ENCODE measurements at places on chromosomes 2 and 18.

DNA sequence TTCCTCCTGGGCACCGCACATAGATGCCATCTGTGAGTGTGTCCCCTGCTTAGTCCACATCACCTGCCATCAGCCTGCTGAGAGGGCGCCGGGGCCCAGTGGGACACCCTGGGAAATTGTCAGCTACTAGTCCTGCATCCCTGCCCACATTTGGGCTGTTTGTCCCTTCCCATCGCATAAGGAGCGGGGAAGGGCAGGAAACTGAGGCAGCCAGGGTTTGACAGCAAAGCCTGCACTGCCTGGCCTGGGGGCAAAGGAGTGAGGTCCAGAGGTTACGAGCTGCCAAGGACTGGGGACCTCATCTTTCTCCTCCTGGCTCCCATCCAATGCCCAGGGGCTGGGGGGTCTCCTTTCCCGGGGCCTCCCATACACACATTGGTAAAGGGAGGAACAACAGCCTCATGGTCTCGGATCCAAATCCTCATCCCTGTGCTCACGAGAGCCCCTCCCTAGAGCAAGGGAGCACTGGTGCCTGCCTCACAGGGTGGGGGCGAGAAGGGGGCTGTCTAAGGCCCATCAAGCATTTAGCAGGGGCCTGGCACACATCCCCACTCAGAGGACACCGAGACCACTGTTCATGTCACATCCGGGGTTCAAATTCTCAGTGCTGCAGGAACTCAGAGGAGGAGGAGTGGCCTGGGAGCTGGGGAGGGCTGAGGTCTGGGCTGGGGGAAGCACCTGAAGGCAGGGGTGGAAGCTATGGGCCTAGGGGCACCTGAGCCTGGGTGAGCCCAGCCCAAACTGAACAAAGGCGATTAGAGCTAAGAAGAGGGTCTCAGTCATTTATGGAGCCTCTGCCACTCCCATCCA is 113.8 kb downstream of the SMAD7 start:
- DNase-seq: no peak

DNA sequence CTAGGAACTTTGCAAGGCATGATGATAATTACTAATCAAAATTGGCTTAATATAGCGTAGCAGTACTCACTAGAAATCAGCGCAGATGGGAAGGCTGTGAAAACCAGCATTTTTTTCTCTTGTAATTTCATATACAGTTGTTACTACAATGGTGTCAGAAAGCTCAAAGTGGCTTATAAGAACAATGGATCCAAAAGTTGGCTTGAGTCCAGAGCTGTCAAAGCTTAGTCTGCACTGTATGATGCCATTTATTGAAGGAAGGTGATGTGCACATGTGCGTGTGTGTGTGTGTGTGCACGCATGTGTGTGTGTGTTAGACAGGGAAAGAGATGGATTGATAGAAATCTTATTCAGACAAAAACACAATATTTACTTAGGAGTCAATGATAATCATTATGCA is 341.3 kb downstream of the TGIF1 start:
- no peak for DNase-seq

GRCh38 chr2:168348076-168348475 is 100.7 kb upstream of the STK39 start:
- no peak for DNase-seq

- no peak for DNase-seq
Measured at GRCh38 chr2:1609485-1610095, 134.7 kb downstream of the PXDN start.

GRCh38 chr2:77391119-77391518 is 131.1 kb downstream of the LRRTM4 start:
- no peak for DNase-seq

DNA sequence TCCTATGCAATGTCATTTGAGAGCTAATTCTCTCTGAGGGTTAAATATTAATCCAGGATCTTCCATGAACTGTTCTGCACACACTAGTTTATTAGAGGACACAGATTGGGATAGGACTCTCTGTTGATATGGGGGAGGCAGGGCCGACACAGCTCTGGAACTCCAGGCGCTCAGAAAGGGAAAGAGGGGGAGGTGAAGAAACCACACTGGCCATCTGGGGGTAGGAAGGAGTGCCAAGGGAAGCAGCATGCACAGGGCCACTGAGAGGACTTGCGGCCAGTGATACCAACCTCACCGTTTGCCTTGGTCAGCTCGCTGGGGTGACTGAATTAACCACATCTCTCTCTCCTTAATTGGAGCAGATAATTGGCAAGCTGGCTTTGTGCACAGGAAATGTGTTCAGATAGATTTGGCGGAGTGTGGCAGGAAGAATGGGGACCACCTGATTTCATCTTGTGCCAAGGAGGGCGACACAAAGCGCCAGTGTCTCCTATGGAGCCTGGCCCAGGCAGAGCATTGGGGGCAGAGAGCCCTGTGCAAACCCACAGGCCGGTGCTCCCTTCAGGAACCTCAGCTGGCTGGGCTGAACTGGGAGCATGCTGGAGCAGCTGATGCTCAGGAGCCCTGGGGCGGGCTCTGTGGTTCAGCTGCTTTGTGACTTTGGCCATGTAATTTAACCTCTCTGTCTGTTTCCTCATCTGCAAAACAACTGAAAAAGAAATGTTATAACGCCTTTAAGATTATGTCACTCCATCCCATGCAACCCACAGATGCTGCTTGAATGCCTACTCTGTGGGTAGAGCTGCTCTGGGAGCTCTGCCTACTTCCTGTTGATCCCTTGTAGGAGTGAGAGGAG is 114.7 kb upstream of the STON1 start:
- no peak for DNase-seq

GRCh38 chr2:10482460-10482859 is 34.3 kb upstream of the ODC1 start:
- DNase-seq: no peak

DNA sequence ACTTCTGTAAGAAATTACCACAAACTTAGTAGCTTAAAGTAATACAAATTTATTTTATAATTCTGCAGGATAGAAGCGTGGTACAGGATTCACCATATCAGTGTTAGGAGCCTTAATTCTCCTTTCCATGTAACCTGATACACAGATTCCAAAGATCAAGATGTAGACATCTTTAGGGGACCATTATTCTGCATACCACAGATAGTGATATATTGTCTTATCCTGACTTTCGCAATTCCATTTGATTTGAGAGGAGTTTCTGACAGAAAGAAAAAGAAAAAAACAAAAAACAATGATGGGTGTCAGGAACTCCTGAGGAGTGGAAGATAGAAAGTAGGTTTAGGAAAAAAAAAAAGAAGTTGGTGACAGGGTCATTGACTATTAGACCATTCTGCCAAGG is 24.1 kb downstream of the KLHL23 start:
- DNase-seq: no peak

DNA sequence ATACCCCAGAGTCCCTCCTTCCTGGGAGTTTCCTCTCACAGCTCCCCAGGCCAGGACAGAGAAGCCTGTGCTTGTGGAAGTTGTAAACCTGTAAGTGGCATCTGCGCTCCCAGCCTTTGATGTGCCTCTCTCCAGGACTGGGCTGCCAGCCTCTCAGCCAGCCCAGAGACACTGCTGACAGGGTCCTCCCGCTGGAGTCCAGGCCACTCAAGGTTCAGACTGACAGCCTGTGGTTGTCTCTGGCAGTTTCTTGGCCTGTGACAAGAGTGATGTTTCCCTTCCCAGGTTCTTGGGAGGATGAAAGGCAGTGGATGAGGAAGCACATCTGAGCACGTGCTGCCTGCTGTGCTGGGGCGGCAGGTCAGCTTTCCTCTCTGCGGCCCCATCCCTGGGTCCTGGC is 3.0 kb downstream of the SLC35F6 start:
- no peak for DNase-seq

GRCh38 chr18:58080451-58080850 is 36.4 kb downstream of the NEDD4L start:
- DNase-seq: no peak

- no peak for DNase-seq
Measured at GRCh38 chr2:115183144-115183543, 740.7 kb downstream of the DPP10 start.

DNA sequence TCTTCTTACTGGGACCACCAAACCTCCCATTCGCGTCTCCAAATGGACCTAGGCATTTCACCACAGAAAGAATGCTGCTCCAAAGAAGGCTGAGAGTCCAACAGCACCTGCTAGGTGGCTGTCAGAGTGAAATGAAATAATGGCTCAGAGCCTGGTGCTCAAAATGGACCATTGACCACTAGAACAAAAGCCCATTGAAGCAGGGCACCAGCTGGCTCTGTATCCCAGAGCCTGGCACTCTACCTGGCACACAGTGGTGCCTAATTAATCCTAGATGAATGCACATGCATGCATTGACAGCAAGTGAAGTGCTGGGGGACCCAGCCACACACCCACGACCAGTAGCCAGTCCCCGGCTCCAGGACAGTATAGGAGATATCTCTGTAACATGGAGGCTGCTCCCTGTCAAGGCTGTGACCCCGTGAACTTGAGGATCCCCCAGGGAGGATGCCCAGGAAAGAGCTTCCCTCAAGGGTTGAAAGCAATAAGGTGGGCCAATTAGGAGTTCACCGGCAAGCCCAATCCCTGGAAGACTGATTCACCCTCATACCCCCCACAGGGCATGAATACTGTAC is 261.3 kb downstream of the TNS1 start:
- DNase-seq: no peak

DNA sequence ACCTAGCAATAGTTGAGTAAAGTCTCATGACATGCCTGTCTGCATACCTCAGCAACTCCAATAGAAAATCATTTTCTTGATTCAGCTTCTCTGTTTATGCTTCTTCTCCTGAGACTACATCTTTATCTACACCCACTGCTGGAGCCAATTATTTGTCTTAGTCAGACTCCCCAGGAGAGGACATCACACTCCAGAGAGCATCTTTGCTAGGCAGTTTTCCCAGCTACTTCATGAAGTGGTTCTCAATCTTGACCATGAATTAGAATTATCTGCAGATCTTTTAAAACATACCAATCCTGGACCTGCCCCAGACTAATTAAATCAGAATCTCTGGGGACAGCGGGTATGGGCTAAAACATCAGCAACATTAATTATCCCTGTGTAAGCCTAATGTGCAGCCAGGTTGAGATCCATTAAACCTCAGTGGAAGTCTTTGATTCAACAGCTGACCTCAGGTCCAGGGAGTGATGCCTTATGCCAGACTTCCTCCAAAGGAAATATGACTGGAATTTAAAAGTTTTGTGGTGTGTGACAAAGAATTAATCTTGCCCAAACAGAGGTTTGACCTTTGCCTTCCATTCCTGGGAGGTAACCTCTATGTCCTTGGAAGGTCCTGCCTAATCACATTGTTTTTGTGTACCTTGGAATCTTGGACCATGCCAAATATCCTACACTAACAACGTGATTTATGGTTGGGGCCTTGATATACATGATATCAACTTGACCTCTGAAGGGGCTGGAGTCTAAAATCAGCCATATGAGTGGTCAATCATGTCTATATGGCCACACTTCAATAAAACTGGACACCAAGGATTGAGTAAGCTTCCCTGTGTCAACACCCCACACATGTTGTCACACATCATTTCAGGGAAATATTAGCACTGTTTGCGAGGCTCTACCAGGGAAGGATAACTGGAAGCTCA is 99.3 kb upstream of the DNAJC10 start:
- no peak for DNase-seq

DNA sequence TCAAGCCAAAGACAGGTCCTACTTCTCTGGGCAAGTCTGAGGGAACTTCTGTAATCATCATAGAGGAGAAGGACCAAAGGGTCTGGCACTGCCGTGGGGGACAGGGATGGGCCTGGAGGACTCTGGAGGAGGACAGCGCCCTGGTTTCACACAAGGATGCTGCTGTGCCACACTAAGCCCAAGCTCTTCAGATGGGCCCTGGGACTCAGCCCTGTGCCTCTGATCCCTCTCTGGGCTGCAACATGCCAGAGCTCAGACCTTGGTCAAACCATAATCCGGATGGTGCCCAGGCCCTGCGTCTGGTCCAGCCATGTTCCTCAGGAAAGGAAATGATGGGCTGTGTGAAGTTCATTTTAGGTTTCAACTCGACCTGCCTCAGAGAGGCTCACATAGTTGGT is 222.0 kb upstream of the COPS8 start:
- no peak for DNase-seq

DNA sequence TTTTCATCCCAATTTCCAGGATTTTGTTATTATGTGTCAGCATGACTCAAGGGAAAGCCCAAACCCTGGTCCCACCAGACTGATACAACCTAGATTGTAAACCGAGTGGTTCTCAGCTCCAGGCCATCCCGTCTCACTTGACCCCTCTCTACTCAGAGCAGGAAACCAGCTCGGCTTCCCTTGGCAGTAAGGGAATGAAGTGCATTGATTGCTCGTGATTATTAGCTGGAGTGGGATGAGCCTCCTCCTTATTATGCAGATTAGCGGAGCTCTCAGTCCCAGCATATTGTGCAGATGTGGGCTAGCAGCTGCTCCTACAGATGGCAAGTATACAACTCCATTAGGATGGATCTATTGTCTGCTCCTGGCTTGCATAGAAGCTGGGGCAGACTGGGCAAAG is 167.6 kb downstream of the LNPK start:
- no peak for DNase-seq

- DNase-seq: no peak
Measured at GRCh38 chr18:39607034-39607433, 2041.4 kb upstream of the CELF4 start.

- no peak for DNase-seq
Measured at GRCh38 chr2:188897096-188897495, 77.1 kb upstream of the COL3A1 start.

GRCh38 chr2:43131051-43131889 is 95.1 kb downstream of the ZFP36L2 start:
- peak; percentile 99 for DNase-seq

GRCh38 chr2:32008805-32009515 is 1.8 kb downstream of the MEMO1 start:
- DNase-seq: no peak

DNA sequence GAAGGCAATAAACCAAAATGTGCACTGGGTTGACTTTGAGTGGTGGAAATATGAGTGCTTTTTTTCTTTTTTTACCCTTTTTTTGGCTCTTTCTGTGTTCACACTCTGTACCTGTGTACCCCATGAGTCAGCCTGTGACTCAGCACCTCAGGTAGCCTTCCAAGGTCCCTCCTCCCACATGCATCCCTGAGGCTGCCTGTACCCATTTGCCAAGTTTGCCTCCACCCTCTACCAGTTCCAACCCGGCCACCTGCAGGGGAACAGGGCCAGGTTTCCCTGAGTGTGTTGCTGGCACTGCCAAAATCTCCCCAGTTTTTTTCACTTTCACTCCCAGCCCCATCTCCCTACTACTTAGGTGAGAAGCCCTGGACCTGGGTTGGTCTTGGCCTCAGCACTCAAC is 14.0 kb downstream of the CXCR1 start:
- DNase-seq: peak; percentile 87

- no peak for DNase-seq
Measured at GRCh38 chr18:26819046-26819445, 46.5 kb downstream of the AQP4 start.

- DNase-seq: peak; percentile 68
Measured at GRCh38 chr2:12861344-12861930, 144.7 kb downstream of the TRIB2 start.

- DNase-seq: no peak
Measured at GRCh38 chr2:152617456-152618192, 99.6 kb downstream of the PRPF40A start.

- DNase-seq: no peak
Measured at GRCh38 chr2:18444806-18445205, 115.6 kb downstream of the RDH14 start.

- DNase-seq: no peak
Measured at GRCh38 chr2:11642972-11643371, 27.0 kb downstream of the NTSR2 start.
